ENCODE measurements at places on chromosomes 3 and 15. TPM values are rescaled to one million over a fixed set of nuclear protein-coding genes. Genes with fewer than 3 reads are reported as not detected.

Gene MPI
- 26.0 TPM for total RNA-seq

Gene THSD4
- 0.10 TPM for total RNA-seq

Gene CELF6
- 0.84 TPM for total RNA-seq

Gene POLQ
- total RNA-seq = 0.42 TPM

Gene LSMEM2
- not detected for total RNA-seq

Gene MASP1
- not detected for total RNA-seq

Gene DZIP1L
- 0.21 TPM for total RNA-seq

Gene VILL
- 12.4 TPM for total RNA-seq

Gene ZNF774
- total RNA-seq = under 0.01 TPM

Gene TMEM266
- not detected for total RNA-seq

Gene A4GNT
- total RNA-seq = not detected

Gene SLCO2A1
- not detected for total RNA-seq

Gene ACAA1
- 34.8 TPM for total RNA-seq

Gene CISH
- 1.2 TPM for total RNA-seq

Gene LEKR1
- total RNA-seq = 9.4 TPM

Gene TLR9
- total RNA-seq = 0.21 TPM

Gene SH2D7
- not detected for total RNA-seq

Gene C3orf18
- 3.7 TPM for total RNA-seq

Gene MEX3B
- 1.3 TPM for total RNA-seq

Gene CYP19A1
- total RNA-seq = 0.31 TPM

Data from mononuclear cell (primary cell).